Pancreas (tissue), 10 donors: ENCODE measurements at places on chromosomes 4 and X. TPM values are rescaled to one million over a fixed set of nuclear protein-coding genes. Genes with fewer than 3 reads are reported as not detected.
A peak's percentile ranks its signal among the peaks of the same experiment; 100 is the strongest.

The APOO gene
- 9.2 TPM for total RNA-seq

The ENPEP gene
- total RNA-seq = 0.65 TPM

The SRPX2 gene
- 5.4 TPM for total RNA-seq

The STK32B gene
- total RNA-seq = 0.55 TPM

The PWWP3B gene
- 6.4 TPM for total RNA-seq

The HTN3 gene
- total RNA-seq = not detected

The TRMT10A gene
- 3.3 TPM for total RNA-seq

The PHF8 gene
- total RNA-seq = 14.3 TPM

The PCDH11X gene
- 0.06 TPM for total RNA-seq

The MAGEC2 gene
- not detected for total RNA-seq

The RS1 gene
- not detected for total RNA-seq

The HSD17B11 gene
- total RNA-seq = 53.5 TPM

GRCh38 chrX:53729751-53730150 is 43.2 kb upstream of the HUWE1 start:
- no peak for DNase-seq

GRCh38 chr4:7060346-7061150 is 7.3 kb downstream of the GRPEL1 start:
- no peak for DNase-seq

DNA sequence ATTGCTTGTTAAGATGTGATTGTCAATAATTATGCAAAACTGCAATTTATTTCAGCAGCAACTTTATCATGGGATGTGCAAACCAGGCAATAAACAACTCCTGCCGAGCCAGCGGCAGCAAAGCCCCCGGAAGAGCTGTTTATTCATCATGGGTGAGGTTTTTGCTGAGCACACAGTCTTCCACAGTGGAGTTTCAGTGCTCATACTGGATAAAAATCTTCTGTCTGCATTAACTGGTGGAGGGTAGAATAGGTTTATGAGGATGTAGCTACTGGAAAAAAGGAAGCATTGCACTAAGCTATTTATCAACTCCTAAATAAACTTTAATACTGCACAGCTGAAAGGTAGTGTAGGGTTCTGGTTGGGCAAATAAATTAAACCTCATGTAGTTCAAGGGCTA is 557.4 kb upstream of the FTHL17 start:
- no peak for DNase-seq

- no peak for DNase-seq
Observed at GRCh38 chr4:36322921-36323354, 41.5 kb downstream of the DTHD1 start.

GRCh38 chrX:153190381-153190780 is 11.3 kb downstream of the MAGEA1 start:
- no peak for DNase-seq

- DNase-seq = no peak
Observed at GRCh38 chr4:181599134-181599533, 644.1 kb upstream of the TENM3 start.

DNA sequence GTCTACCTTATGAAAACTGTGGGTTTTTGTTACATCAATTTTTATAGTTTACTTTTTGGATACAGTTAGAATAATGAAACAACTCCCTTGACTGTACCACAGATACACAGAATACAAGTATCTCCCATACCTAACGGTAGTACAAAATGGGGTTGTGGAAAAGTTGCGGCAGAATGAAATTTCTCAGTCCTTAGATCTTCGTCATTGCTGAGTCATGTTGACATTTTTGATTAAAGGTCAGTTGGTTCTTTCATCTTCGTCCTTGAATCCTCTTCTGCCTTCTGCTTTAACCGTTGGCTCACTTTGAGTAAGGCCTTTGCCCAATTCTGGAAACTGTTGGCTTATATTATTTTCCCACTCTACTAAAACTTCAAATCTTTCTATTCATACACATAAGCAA is 75.6 kb downstream of the TRIML1 start:
- no peak for DNase-seq

DNA sequence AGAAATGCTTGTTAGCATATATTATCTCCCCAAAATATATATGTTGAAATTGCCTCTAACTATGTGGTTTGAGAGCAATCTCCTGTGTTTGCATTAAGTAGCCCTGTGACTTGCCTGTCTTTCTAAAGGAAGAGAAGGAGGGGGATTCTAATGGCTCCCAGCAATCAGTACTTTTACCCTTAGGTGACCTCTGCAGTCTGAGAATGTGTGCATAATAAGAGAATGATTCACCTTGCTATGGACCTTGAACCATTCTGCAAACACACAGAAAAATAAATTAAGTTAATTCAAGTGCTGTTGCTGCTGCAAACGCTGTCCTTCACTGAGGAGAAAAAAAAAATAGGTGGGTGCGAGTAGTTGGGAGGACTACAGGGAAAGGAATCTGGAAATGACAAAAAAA is 322.2 kb downstream of the IQCM start:
- no peak for DNase-seq

DNA sequence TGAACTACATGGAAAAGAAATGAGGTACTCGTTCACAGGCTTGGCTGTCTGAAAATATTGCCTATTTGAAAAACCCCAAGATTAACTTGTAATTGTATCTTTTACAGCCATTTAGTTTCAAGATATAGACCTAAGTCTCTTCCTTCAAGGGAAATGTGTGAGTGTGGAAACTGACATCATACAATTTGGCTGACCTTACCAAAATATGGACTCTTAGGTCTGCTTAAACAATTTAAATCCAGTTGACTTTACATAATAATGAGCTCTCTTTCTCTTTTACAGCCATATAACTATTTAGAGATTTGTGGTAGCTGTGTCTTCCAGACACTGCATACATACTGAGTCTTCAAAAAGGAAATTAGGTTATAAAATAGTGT is 186.9 kb downstream of the NR3C2 start:
- no peak for DNase-seq

GRCh38 chr4:104866809-104867208 is 279.9 kb upstream of the TET2 start:
- DNase-seq = no peak

DNA sequence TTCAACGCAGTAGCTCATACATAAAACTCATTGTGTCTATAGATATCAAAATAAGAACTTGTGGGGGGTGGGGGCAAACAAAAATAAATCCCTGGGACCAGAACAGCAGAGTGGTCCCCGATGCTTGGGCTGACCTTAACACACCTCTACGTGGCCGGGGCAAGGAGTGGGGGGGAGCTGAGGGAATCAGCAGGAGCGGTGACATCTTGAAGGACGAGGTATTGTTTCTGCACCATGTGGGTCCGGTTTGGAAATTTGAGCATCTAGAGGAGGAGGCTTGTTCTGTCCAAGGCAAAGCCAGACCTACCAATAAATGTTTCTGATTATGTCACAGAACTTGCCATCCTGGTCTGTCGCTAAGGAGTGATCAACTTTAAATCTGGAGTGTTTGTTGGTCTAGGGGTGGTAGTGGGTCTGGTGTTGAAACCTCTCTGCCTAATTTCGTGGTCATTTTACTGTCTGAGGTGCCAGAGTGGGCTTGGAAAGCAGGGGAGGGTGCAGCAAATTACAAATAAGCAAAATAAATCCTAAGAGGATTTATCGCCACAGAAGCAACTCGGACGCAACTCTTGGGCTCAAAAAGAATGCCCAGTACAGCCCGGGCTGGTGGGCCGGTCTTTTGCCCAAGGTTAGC is 774 bp upstream of the RAPGEF2 start:
- no peak for DNase-seq

DNA sequence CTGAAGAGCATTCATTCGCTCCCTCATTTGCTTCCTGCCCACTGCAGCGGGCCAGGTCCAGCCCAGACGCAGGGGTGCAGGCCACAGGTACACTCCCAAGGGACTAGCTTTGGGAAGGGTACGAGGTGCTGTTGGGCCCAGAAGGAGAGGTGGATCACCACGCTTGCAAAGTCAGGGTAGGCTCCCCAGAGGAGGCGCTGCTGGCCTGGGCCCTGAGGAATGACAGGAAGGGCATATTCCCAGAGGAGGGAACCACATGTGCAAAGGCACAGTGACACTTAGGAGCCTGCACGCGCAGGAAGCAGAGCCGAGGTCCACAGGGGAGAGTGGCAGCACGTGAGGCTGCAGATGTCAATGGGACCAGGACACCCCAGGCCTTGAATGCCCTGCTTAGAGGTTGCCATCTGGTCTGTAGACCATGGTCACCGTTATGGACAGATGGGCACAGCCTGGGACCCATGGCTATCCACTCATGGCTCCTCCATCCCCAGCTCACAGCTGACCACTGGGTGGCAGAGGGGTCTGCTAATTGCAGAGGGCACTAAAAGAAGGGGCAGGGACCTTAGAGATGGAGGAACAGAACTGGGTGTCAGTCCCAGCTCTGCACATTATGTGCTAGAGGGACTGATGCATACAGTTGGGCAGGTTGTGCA is 7.9 kb downstream of the HTRA3 start:
- DNase-seq = peak; percentile 2

DNA sequence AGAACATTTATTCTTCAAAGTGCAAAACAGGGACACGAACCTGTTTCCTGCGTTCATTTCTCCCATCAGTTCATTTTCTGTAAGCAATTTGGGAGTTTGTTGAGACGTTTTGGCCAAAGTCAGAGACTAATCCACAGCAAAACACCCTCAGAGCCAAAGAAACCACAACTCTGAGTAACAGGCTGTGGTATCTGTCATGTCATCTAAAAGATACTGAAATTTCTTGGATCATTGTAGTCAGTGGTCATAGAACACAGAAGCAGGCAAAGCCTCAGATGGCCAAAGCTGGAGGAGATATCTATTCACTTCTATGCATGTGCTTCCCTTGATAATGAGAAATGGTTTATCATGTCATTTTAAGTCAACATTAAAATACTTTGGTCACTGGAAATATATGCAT is 485.6 kb upstream of the GALNT7 start:
- DNase-seq = no peak

DNA sequence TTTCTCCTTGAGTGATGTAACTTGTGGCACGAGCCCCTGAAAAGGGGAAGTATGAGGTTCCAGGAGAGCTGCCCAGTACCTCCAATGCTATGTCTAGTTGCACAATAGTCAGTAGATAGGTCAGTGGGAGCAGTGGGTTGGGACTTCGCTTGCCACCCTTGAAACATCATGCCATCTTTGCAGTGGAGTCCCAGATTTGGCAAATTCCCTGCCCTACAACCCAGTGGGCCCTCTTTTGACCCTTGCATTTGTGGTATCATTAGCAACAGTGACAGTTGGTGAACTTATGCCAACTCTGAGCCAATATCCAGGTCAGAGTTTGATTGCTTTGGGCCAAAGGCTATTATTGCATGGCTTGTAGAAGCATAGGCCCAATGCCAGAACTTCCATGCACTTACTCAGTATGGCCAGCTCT is 12.3 kb downstream of the FHL1 start:
- DNase-seq = no peak

- peak; percentile 34 for DNase-seq
Observed at GRCh38 chr4:653080-653821, 20.8 kb downstream of the ATP5ME start.

GRCh38 chrX:131783555-131784308 is 239.4 kb upstream of the STK26 start:
- no peak for DNase-seq

- no peak for DNase-seq
Observed at GRCh38 chr4:154478128-154478527, 13.5 kb downstream of the DCHS2 start.

- DNase-seq = no peak
Observed at GRCh38 chr4:123939621-123940020, 543.0 kb downstream of the SPRY1 start.

GRCh38 chrX:111445485-111445884 is 33.5 kb upstream of the DCX start:
- no peak for DNase-seq

DNA sequence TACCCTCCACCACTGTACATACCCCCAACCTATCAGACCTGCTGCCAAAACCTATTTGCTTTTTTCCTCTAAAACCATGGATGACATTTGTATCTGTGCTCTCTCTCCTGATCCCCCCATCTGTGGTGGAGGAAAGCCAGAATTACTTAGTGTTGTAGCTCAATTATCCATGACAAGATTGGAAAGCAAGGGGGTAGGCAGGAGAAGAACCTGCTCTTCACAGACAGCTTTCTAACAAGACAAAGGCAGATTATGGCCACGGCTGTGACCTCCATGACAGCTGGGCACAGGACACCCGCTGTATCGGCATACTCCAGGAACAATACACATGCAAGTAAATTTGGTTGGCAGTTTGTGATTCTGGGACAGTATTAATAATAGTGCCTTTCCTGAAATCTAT is 186.7 kb downstream of the ENOX2 start:
- no peak for DNase-seq

DNA sequence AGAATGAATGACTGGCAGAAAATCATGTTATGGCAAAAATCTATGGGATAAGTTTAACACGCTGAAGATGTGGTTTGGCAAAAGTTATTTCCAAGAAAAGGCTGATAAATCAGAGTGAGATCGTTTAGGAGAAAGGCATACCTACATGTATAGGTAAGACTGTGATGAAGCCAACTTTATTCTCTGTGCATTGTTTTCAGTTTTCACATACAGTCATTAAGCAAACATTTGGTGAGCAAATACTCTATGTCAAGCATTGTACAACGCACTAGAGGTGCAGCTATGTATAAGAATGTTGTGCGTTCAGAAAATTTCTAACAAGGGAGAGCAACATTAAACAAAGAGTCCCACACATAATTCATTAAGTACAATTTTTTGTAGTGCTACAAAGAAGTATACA is 121.7 kb downstream of the TEX13A start:
- DNase-seq = no peak

DNA sequence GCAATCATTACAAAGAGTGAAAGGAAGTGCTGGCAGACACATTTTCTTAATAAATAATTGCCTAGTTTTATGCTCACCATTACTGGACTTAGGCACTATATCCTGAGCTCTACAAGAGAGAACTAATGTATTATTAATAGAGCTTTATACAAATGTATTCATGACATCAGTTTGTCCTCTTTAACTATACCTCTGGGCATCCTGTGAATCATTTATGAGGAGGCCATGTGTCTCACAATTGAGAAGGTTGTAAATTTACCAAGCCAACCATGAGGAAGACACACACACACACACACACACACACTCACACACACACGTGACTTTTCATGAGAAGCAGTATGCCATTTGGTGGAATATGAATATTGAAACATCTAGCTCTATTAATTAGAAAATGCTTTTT is 728.2 kb downstream of the ARAP2 start:
- no peak for DNase-seq

DNA sequence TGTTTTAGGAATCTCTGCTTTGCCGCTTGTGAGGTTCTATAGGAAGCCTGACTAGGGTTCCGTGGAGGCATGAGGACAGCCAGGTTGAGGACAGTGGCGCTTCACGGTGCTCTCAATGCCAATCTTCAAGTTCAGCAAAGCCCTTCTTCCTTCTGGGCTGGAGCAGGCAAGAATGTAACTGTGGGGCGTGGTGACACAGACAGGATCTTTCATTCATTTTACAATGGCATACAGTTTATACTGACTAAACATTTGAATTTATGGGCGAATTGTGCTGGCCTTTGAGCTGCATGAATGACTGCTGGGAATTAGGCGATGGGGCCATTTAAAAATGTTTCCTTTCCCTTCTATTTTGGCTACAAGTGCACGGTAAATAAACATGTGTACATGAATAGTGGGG is 2.9 kb upstream of the NHS start:
- no peak for DNase-seq

GRCh38 chrX:103151799-103152198 is 58.9 kb upstream of the NXF3 start:
- DNase-seq = no peak
